ENCODE measurements at places on chromosomes 7 and 10. TPM values are rescaled to one million over a fixed set of nuclear protein-coding genes. Genes with fewer than 3 reads are reported as not detected.

DNA sequence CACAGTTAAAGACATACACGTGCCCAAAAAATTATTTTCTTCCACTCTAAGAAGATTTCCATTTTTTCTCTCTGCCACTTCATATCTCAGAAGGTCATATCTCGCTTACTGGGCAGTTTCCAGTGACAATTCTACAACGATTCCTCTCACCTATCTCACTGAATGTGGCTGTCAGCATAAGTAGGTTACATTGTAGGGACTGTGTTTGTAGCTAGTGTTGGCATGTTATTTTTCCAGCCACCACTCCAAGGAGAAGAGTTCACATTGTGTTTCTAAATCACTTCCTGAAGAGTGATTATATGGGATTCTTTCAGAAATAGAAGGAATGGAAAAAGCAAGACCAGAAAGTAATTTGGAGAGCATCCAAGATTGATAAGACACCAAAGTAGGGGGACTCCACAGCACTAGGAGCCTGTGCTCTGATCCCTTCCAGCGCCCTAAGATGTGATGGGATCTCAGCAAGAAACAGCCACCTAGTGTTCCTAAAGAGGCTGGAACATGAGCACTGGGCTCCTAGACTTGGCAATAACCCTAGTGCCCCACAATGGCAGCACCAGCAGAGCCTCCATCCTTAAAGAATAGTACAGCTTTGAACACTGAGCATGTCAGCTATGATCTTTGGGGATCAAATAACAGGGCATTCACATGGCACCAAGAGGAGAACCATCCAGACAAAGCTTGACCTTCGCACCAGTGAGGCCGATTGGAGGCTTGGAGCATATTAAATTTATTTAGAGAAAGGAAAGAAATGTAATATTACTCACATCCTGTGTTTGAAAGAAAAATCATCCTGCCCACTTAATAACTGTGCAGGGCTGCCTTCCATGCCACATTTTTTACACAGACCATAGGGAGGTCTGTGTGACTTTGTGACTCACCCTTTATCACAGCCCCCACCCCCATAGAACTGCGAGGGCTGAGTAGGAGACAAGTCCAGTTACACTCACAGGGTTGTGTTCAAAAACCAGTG, 51.8 kb downstream of the CAV1 start:
- H3K36me3 ChIP-seq = no peaks in the 10 kb centered on the region
- no peaks in the 10 kb centered on the region for H3K27me3 ChIP-seq
- DNase-seq = no peak
- H3K27ac ChIP-seq = no peak overlapping the region
- no peak overlapping the region for H3K4me3 ChIP-seq

- H3K27ac ChIP-seq = no peak overlapping the region
- no peaks in the 10 kb centered on the region for H3K4me1 ChIP-seq
- no peak overlapping the region for H3K4me3 ChIP-seq
- no peaks in the 10 kb centered on the region for H3K36me3 ChIP-seq
- H3K27me3 ChIP-seq = no peaks in the 10 kb centered on the region
Measured at GRCh38 chr7:34064519-34065158, 159.3 kb downstream of the BMPER start.

DNA sequence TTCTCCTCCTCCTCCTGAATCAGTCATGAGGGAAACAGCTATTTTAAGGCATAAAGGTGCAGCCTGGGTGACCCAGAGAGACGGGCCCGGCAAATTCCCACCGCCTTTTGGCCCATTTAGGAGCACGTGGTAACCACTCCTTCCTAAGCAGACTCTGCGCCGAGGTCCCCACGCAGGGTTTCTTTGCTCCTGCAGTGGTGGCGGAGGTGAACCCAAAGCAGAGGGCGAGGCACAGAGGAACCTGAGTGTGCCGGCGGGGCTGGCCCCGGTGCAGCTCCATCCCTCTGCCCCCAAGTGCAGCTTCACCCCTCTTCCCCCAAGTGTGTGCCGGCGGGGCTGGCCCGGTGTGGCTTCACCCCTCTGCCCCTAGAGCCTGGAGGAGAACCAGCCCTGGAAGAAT, 50.6 kb downstream of the DPYSL4 start:
- H3K36me3 ChIP-seq = no peaks in the 10 kb centered on the region
- no peak overlapping the region for H3K4me3 ChIP-seq

- no peak overlapping the region for H3K27ac ChIP-seq
- no peaks in the 10 kb centered on the region for H3K4me1 ChIP-seq
- H3K36me3 ChIP-seq = no peaks in the 10 kb centered on the region
- H3K4me3 ChIP-seq = no peak overlapping the region
Measured at GRCh38 chr7:29349362-29349761, 154.8 kb downstream of the CHN2 start.

TMEM178B gene
- 0.02 TPM for polyA plus RNA-seq

DNA sequence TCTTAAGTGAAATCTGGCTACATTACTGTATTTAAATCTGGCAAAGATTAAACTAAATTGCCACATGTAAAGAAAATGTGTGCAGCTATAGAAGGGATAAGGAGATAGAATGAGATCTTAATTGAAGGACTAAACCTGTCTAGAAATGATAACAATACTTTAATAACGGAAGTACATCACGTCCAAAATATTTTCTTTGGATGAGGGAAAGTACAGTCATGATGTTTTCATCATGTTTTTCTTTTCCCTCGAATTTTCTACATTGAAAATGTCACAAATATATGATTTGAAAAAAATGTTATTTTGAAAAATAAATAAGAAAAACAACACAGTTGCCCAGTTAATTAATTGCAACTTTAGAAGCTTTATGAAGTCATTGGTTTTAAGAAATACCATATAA, 143.9 kb downstream of the ETV1 start:
- no peak overlapping the region for H3K27ac ChIP-seq
- H3K4me3 ChIP-seq = no peak overlapping the region
- no peak for DNase-seq
- peaks cover 18% of the 10 kb centered on the region for H3K4me1 ChIP-seq
- no peaks in the 10 kb centered on the region for H3K27me3 ChIP-seq
- H3K36me3 ChIP-seq = no peaks in the 10 kb centered on the region

All from CD8-positive, alpha-beta memory T cell (primary cell).